Left kidney (tissue), 8 donors: ENCODE measurements at places on chromosomes 1 and 21.

DNA sequence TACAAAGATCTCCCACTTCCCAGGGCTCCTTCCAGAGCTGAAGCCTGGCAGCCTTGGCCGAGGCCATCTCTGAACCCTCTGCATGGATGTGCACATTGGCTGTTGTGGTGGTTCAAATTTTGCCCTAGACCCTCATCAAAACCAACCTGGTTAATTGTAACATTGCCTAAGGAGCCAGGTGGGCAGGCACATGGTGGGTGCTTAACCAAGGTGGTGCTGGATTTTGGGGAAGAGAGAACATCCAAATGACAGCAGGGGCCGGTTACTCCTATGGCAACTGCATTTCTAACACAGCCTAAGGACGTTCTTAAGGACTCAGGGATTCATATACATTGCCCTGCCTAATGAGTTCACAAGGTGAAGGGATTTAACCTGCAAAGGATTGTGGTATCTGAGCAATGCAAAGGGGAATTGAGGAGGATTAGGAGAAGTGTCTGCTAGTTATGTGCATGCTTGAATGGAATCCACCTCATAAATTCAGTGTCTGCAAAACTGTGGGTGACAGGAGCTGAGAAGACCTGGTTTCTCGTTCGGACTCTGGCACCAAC, 10.3 kb downstream of the RUNX1 start:
- no peak for DNase-seq

DNA sequence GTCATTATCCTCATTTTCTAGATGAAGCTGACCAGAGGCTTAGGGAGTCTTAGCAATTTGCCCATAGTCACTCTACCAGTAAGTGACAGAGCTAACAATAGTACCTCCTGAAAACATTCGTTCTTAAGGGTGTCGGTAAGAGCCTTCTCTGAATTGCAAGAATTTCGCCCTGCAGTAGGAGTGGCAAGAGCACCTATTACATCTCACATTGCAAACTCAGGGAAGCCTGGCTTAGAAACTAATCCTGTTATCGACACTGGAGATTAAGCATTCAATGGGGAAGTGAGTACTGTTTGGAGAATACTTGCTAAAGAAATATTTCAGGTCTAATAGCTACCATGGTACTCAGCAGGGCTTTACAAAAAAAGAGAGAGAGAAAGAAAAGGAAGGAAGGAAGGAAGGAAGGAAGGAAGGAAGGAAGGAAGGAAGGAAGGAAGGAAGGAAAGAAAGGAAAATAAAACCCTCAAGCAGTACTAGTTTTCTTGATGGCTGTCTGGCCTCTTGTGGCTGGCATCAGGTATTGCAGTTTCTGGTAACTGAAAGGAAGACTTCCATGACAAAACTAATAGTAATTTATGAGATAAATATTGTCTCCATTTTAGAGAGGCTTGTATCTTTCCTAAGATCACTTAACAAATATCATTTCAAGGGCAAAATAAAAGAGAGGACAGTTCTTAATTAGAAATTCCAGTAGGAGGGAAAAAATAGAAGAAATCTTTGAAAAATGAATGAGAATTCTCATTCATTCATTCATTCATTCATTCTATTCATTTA, 10.4 kb downstream of the C1orf226 start:
- DNase-seq: peak; percentile 21

DNA sequence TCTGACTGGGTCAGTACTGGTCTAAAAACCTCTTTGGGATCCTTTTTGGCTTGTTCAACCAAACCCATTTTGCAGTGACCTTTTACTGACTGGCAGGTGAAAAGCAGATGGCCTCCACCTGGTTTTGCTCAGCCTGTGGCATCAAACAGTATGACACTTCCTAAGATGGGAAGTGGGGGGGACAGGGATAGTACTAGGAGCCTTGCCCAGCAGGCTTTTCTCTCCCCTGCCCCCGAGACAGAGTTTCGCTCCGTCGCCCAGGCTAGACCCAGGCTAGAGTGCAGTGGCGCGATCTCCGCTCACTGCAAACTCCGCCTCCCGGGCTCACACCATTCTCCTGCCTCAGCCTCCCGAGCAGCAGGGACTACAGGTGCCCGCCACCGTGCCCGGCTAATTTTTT, 18.3 kb downstream of the INTS3 start:
- no peak for DNase-seq

- DNase-seq: no peak
These were observed 50.2 kb upstream of the TACSTD2 start for GRCh38 chr1:58627221-58627620.

DNA sequence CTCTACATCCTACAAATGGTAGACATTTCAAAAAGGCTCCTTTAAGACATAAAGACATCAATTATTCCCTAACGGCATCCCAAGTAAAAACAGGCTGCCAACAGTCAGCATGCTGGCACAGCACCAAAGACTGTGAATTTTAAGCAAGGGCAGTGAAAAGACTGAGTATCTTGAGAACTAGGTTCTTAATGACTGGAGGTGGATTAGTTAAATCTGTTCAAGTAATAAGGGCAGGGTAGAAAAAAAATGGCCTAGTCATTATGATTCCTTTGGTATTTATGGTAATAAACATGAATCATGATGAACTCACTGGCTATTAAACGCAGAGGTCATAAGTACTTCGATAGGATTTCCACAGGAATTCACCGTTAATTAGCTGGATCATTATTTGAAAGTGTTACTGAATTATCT, 75.2 kb downstream of the KIFAP3 start:
- DNase-seq: peak; percentile 20

DNA sequence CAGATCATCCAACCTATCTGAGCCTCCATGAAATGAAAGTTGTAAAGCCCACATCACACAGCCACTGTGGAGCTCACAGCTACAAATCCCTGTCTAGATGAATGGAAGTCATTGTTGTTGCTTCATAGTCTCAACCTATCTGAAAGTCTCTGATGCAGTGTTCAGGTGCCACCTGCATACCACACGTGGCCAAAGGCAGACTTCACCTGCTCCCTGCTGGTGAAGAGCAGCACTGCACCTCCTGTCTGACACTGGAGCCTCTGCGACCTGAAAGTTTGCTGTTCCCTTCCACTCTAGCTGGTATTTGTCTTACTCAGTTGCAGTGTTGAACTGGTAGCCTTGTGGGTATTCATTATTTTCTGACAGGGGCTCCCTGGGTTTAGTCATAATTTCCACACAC, 18.4 kb downstream of the LORICRIN start:
- DNase-seq: no peak
